Ammon's horn (tissue), 1 donor: ENCODE measurements at places on chromosomes 3 and 15.

- no peak for DNase-seq
Observed at GRCh38 chr3:23262766-23263165, 59.6 kb downstream of the UBE2E2 start.

DNA sequence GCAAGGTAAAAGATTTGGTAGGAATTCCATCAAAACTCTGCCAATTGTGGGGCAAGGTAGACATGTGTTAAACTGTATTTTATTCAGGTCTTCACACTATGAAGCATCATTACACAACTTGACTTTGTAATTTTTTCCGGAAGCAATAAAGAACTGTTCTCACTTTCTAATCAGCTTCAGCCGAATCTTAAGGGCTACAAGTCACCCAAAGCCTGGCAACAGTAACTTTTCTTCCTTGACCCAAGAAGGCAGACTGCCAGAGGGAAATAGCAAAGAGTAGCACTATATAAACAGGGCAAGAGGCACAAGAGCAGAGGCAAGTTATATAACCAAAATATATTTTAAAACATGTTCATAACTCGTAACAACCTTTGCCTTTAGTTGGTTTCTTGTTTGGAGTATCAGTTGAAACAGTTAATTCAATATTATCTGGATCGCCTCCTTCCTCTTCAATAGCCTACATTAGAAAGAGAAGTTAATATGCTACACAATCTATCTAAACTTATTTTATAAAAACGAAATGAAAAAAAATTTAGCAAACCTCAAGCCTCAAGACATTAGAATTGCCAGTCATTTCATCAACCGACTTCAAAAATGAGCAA is 1.4 kb downstream of the SLTM start:
- peak; percentile 16 for DNase-seq

GRCh38 chr3:131775650-131776049 is 259.2 kb downstream of the CPNE4 start:
- DNase-seq: no peak

DNA sequence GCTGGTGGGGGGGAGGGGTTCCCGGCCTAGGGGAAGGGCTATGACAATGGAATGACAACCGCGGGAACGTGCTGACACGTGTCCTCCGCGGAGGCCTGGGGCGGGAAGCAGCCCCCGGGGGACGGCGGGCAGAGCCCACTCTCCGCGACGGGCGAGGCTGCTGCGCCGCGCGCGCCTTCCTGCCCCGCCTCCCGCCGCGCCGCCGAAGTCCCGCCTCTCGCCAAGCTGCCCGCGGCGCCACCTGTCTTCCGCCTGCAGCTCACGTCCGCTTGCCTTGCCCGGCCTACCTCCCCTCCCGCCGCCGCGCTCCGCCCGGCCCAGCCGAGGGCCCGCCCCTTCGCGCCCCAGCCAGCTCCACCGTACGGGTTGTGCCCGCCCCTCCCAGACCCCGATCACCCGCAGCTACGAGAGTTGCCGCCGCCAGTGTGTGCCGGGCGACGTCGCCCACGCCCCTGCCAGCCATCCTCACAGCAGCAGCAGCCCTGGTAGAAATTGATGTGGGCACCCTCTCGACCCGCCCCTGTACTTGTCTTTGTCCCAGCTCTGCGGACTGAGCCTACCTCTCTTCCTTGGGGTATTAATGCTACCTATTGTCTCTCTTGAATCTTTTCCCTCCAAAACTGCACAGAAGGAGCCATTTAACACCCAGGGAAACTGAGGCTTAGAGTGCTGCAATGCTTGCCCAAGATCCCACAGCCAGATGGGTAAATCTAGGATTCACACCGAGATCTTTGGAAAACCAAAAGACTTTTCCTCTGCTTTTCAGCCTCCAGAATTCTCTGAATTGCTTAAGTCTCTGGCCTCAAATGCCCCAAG is at the start of gene PARP16:
Gene PARP16 (minus strand): TSS at position 180 of the 816 bp plus-strand sequence. CDS start 457 bp downstream, outside the sequence.
- DNase-seq: peak; percentile 97

DNA sequence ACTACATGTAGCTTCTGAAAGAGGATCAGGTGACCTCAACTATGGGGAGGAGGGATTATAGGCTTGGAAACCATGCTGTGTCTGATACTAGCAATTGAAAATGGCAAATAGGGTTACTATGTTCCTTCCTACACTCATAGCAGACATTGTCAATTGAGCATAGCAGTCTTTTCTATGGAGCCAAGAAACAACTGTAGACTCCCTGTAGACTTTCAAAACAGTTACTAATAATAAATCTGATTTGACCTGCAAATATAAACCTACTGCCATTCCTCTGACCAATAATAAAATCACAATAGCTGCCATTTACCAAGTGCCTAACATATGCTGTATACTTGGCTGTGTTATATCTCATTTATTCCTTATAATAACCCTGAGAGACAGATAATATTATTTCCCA is 8.5 kb upstream of the ARL14 start:
- no peak for DNase-seq

- peak; percentile 55 for DNase-seq
Observed at GRCh38 chr3:117439812-117440211, 730.2 kb downstream of the TUSC7 start.

- DNase-seq: no peak
Observed at GRCh38 chr15:32716915-32717425, 834 bp upstream of the GREM1 start.

DNA sequence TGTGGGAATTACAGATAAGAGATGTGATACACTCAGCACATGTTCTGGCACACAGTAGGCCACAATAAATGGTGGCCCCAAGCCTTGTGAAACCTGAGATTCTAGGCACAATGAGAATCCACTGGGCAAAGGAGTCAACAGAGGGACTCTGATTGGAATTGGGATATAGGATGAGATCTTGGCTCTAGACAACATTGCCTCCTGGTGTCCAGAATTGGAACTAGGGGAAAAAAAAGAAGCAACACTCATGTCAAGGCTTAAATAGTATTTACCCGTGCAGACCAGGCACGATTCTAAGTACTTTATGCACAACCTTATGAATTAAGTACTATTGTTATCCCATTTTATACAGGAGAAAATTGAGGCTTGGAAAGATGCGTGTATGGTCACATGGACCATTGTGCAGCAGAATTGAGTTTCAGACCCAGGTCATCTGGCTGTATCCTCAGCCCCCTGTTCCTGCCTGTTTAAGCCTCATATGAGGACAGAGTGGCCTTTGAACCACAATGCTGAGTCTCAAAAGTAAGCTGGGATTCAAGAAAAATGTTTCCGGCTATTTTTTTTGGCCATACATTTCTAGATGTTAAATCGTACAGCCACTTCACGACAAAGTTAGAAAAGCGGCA is 124.8 kb downstream of the SV2B start:
- peak; percentile 50 for DNase-seq

DNA sequence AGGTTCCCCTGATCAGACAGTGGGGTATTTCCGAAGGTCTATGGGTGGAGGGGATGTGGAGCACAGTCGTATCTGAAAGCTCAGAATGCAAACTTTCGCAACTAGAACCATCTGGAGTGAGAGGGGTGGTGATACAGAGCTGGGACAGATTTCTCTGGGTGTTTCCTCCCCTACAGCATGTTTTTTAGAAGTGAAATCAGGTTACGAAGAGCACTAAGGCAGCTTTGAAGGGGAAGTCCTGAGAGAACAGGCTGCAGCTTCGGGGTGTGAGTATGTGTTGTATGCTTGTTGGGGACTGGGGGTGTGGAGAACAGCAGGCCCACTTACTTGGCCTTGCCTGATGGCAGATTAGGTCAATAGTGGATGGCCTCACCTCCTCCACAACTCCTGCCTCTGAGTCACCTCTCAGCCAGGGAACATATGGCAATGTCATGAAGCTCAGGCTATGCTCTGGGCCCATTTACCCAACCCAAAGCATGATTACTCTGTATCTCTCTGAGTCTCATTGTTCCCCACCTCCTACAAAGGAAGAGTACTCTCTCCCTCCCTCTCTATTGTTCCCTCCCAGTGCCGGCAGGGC is 107.2 kb upstream of the RASGRP1 start:
- peak; percentile 58 for DNase-seq

DNA sequence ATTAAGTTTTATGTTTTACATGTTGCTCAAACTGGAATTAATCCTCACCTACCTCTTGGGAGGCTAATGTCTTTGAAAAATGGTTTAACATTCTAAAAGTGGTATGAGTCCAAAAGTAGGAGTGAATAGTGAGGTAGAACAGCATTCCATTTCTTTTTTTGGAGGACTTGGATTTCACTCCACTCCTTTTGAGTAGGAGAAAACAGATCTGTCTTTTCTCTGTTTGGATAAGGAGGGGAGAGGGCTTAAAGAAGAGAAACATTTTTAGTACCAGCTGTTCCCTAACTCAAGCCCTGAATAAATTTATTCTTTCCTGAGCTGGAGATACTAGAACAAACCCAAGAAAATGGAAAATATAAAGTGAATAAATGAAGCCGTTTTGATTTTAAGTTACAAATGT is 687.9 kb downstream of the MECOM start:
- no peak for DNase-seq

DNA sequence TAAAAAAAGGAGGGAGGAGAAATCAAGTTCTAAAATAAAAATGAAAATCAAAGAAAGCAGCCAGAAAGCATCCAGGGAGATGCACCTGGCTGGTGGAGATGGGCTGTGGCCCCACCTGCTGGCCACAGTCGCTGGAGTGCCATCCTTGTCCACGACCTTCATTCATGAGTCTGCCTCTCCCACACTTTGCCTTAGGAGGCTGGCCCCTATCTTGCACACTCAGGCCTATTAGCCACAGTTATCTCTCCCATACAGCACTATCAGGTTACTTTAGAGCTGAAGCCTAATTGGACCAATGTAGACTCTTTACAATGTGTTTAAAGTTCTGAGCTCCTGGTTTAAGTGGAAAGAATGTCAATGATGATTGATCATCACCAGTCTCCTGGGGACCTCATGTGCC is 392.0 kb upstream of the RORA start:
- DNase-seq: peak; percentile 7
